ENCODE measurements at places on chromosomes 2 and 18.

DNA sequence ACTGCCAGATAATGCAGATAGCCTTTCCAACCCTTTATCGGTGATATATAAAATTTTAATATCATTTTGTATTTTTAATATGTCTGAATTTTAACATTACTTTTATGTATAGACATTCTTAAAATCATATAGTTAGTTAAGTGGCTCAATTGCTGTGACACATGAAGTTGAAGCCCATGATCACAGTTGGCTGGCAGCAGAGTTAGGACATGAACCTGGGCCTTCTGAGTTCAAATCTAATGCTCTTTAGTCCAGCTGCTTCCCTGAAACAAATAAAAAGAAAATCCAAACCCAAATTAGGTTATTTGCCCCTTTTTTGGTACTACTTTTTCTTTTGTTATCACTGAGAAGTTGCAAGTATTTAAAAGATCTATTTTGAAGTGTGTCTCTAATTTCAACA is 5.6 kb downstream of the ELP2 start:
- no peak for DNase-seq

DNA sequence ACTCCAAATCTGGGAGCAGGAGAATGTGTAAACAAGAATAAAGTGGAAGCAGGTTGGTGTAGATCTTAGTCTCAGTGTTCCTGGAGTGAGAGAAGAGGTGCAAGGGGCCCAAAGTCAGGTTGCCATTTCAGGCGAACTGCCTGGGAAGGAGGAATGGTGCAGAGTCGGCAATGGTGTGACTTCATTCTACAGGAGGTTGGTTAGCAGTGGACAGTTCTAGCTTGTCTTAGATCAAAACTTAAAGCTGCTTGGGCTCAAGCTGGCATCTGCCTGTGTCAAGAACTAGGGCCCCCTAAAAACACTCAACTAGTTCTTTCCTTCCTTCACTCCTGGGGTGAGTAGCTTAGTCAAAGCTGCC is 3.5 kb downstream of the STK16 start:
- DNase-seq: no peak

GRCh38 chr2:160566717-160567116 is 73.1 kb upstream of the RBMS1 start:
- DNase-seq: no peak

- no peak for DNase-seq
Observed at GRCh38 chr2:218230882-218231281, 13.9 kb downstream of the ARPC2 start.

DNA sequence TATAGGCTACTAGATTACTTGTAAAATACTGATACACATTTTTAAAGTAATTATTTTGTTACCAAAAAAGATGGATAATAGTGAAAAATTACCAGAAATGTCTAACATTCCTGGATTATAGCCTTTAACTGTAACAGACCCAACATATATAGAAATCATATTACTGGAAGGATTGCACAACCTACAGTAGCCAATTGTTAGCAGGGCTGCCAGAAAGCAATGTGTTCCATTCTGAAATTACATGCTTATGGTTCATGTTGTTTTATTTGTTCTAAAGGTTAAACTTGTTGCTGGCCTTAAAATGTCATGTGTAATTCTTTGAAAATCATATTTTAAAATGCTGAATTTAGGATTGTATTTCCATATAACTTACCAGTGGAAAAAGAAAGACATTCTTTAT is 793.6 kb upstream of the ACVR2A start:
- no peak for DNase-seq

DNA sequence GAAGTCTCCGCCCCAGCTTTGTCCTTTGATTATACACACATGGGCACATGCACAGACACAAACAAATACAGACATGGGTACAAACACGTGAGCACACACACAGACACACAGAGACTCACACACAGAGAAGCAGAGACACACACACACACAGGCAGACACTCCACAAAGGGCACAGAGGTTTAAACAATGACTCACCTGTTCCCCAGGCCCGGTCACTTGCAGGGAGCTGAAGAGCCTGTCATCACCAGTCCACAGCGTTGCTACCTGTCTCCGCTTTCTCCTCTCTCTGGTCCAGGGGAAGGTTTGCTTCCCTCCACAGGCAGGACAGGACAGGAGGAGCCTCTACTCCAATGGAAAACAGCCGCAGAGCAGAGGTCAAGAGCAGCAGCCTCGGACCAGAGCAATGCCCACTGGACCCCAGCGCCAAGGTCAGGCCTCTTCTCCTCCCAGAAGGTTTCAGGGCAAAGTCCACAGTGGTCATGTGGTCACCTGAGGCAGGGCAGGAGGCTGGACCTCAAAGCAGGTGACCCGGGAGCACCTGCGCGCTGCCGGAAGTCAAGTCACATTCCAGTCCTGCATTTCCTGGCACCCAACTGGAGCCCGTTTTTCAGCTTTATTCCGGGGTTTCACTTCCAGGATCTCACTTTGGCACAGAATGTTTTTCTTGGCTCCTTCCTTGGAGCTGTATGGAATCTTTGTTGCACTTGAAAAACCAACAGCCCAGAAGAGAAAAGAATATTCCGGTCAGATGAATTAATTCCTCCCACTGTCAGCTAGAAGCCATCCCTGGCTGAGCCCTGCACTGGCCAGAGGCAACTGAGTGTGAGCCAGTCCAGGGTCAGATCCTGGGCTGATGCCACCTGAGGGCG is at the start of gene RAB17:
RAB17 (minus strand) TSS at position 463 of the 869 bp plus-strand sequence. CDS start 4,580 bp downstream, outside the sequence.
- no peak for DNase-seq

GRCh38 chr18:48020337-48021250 is 90.1 kb upstream of the SMAD2 start:
- DNase-seq: no peak

DNA sequence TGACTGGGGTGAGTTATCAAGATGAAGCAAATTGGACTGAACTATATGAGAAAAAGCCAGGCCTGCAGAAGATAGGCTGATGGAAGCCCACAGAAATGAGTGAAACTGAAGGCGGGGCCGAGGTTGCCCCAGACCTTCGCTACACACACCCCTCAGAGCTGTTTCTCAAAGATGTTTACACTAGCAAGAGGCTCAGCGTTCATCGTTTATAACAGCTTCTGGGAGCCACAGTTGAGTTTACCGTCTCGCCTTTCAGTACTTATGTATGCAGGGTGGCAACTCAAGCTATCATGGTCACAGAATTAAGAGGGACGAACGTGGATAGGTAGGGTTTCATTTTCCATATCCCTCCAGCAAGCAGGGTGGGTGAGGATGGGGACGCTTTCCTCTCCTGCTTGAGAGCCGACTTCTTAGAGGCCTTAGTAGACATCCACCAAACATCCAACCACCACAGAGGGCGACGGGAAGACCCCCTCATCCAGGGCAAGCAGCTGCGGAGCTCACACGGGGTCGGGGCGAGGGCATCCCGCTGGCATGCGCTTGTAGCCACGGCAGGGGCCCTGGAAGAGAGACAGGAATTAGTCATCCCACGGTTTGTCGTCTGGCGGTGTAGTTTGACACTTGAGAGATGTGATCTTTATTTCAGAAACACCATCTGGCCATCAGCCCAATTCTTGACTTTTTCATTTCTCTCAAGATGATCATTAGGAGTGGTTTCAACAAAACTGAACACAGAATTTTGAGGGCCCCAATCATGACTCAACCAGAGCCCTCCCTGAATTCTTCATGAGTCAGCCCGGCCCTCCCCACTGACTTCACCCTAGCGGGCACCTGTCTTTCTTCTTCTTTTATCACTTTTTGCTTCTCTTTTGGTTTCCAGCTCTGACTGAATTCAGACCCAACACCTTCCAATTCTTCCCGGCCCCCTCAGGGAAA is 109.1 kb upstream of the CTDP1 start:
- DNase-seq: no peak

DNA sequence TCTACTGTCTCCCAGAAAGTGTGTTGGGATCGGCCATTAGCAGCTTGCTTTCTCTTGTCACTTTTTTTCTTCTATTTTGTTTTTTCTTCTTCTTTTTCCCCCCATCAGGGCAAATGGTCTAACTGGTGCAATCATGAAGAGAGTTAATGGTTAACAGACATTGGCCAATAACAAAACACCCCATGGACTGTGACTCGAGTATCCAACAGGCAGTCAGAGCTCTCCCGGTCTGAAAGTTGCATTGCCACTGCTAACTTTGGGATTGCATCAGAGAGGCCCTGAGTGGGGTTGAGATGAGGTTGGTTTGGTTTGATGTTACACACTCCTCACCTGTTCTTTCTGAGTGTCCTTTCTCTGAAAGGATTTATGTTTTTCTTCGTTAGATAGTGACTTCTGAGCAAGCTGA is 12.9 kb upstream of the SNORC start:
- DNase-seq: no peak

GRCh38 chr2:171735991-171736710 is 48.9 kb downstream of the DYNC1I2 start:
- DNase-seq: no peak

GRCh38 chr2:28178946-28179345 is 213.7 kb upstream of the FOSL2 start:
- no peak for DNase-seq

- DNase-seq: no peak
Observed at GRCh38 chr2:149040451-149040850, 2.0 kb downstream of the LYPD6B start.

GRCh38 chr2:31238126-31238905 is 4.4 kb downstream of the EHD3 start:
- no peak for DNase-seq

GRCh38 chr2:100031604-100032003 is 110.8 kb downstream of the AFF3 start:
- no peak for DNase-seq

- no peak for DNase-seq
Observed at GRCh38 chr2:204611017-204611631, 65.8 kb downstream of the PARD3B start.

- DNase-seq: no peak
Observed at GRCh38 chr2:50623244-50623643, 408.7 kb downstream of the NRXN1 start.

DNA sequence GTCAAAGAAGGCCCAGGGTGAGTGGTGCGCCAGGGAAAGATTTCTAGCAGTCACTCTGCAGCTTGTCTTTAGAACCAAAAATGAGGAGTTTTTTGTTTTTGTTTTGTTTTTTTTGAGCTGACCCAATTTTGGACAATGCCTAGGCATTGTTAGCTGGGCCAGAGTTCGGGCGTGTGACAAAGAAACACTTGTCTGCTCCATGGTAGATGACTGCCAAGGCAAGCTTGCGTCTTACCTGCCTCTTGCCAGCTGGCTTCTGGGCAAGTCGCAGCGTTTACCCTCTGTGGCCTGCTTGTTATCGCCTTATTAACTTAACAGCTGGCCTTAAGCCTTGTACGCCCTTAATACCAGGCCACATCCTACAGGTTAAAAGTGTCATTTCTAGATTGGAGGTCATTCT is 114.3 kb downstream of the GALNT1 start:
- no peak for DNase-seq

DNA sequence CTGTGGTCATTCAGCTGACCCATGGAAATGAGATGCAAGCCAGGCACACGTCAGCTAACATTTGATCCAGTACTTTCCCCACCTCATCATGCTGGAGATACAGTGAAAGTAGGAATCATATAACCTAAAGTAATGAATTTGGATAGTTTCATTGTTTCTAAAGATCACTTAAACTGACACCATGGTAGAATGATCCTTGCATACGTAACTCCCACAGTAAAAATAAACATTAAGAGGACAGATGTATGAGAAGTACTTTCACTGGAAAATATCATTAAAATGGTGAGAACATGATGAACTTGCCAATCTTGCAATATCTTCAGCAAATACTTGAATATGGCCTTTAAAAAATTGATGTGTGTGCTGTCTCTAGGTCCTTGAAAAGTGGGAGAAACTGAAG is 85.4 kb downstream of the MAIP1 start:
- DNase-seq: no peak

- no peak for DNase-seq
Observed at GRCh38 chr2:86072271-86072858, 33.3 kb downstream of the POLR1A start.

DNA sequence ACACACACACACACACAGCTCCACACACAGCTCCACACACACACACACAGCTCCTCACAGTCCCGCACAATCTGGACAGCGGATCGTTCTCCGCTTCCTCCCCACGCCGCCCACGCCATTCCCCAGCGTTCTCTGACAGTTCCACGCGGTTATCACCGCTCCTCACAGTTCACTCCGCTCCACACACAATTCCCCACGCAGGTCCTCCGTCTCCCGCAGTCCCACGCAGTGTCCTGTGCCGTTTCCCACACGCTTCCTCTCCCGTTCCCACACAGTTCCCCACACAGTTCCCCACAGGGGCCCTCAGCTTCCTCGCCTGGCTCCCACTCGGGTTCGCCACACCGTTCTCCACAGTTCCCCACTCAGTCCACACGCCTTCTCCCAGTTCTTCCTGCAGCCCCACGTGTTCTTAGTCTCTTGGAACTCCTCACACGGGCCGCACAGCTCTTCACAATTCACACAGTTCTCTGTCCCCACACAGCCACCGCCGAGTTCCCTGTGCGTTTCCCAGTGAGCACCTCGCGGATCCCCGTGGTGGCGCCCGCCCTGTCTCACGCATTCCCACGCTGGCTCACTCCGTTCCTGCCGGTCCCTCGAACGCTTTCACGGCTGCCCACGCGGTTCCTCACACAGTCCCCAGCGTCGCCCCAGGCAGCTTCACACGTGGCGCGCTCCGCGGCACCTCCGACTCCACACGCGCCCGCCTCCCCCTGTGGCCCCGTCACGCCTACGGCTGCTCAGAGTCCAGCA is 38.4 kb downstream of the KIF1A start:
- no peak for DNase-seq

- no peak for DNase-seq
Observed at GRCh38 chr18:34956663-34957062, 84.5 kb upstream of the MAPRE2 start.

- no peak for DNase-seq
Observed at GRCh38 chr2:144484201-144484948, 35.5 kb downstream of the ZEB2 start.

- DNase-seq: no peak
Observed at GRCh38 chr18:12361770-12362378, 15.2 kb downstream of the AFG3L2 start.

DNA sequence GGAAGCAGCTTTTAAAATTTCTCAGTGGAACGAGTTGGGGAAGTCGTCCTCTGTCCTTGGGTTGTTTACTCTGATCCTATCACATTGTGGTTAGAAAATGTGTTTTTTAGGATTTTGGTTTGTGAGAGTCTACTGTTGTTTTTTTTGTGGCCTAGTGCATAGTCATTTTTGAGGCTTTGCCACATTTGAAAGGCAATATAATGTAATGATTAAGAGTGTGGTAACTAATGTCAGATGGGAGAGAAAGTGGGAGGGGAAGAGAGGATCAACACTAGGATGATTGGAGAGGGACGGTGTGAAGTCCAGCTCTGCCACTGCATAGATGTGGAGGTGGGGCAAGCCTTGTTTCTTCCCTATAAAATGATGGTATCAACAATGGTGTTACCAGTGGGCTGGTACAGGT is 8.5 kb downstream of the SP140L start:
- no peak for DNase-seq

DNA sequence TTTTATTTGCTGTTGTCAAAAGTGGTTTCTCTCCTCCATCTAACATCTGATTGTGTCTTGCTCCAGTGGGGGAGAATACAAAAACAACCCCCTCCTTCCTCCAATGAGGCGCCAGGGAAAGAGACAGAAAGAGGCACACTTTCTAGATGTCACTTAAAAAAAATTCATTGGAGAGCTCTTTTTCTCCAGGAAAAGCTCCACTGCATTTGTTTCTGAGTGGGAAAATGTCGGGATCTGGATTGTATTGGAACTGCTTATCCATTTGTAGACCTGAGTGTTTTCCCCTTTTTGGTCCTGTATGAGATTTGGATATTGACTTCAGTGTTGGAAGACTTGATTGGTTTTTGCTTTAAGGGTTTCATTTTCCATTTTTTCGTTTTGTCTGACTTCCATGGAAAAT is 995 bp downstream of the MBD5 start:
- no peak for DNase-seq
